ENCODE measurements at places on chromosomes 6 and 20.

- no peak for DNase-seq
Measured at GRCh38 chr20:43658723-43659419, 8.0 kb upstream of the MYBL2 start.

DNA sequence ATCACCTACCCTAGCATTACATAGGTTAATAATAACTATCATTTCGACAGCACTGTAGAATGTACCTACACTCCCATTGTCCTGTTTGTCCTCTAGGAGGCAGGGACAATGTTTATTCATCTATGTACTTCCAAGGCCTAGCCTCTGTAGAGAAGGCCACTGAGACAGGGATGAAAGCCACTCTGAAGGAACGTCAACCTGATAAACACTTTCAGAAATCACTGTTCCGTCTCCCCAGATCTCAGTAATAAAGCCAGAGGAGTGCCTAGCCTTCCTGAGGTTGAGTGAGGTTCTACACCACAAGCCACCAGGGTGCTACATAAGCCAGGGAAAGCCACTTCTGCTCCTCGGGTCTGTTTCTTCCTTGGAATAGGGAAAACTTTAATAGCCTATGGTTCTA, 44.8 kb downstream of the POPDC3 start:
- DNase-seq = no peak

DNA sequence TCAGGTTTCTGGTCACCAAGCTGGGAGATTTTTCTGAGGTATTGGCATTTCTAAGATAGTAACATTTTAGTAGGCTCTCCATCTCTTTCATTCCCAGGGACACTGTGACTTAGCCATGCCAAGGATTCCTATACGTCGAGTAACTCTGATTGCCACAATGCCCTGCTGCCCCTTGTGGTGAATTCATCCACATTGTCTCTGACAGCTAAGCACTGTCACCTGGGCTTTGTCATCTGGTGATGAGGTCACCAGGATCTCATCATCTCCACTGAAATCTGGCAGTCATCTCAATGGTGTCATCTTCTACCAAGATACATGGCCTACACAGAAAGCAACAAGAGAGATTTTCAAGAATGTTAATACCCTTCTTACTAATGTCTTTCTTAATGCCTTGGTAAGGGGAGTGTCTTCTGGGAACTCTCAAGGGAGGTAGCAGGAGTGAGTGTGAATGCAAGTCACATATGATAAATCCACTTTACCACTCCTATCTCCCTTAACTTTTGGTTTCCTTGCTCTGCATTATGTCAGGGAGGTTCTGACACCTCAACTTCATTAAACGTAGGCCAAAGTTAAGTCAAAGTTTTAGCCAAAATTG, 246.7 kb downstream of the CD109 start:
- no peak for DNase-seq

DNA sequence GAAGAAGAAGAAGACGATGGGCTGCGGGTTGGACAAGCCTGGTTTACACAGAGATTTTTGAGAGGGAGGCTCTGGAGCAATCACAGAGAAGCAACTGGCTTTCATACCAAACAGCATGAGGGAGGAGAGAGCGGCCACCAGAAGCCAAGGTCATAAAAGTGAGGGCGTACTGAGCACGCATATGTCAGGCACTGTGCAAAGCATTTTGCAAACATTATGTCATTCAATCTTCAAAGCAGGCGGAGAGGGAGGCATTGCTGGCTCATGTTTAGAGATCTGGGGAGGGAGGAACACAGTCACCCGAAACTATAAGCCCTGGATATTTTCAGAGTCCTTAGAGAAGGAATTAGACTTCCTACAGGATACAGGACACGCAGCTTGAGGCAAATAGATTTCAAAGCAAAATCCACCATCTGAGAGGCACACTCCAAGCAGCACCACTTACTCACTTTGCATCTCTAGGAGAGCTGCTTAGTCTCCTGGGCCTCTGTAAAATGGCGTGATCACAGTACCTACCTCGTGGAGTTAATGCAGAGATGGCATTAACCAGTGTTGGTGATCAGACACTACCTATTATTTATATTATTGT, 24.6 kb downstream of the RAMACL start:
- DNase-seq = no peak

DNA sequence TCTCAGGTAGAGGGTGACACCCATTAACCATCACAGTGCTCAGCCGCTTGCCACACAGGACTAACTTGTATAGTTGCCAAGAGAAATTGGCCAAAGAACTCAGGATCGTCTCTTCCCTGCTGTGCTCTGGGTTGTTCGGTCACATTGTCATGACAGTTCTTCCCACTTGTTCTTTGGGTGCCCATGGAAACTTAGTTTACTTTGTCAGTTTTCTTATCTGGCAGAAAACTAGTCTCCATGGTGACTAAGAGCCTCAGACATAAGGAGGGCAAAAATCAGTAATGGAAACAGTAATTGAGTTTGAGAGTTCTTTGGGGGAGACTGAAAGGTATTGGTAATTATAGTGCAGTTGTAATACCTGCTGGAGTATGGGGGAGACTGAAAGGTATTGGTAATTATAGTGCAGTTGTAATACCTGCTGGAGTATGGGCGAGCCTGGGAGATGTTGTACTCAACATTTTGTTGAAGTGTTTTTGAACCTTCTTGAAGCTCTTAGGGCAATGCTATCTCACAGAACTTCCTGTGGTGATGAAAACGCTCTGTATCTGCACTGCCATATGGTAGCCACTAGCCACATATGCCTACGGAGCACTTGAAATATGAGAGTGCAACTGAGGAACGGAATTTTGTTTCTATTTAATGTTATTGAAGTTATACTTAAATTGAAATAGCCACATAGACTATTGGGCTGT, 95.2 kb upstream of the HDGFL1 start:
- no peak for DNase-seq

DNA sequence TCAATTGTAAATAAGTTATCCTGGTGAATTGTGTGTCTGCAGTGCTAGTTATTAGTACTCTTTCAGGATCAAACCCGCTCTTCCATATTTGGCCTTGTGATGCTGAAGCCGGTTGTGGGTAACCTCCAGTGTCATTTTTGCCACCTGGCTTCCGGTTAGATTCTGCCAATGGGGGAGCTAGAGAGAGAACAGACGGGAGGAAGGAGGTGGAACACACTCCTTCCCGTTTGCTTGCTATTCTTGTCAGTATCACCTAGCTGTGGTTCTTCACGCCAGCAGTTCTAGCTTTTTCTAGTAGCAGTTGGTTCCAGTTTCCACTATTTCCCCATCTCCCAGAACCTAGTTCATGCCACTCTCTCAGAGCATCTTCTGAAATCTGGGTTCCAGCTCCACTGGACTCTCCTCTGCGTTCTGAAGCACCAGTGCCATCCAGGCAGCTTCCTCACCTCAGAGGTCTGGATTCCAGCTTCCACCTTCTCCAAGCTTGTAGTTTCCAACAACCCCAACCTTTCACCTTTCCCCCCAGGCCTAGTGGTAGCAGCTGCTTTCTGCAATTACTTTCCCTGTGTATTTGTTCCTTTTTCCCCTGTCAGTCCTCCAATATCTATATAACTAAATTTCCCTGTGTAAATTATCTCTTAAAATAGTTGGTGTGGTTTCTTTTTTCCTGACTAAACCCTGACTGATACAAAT, 46.9 kb upstream of the LOC128125822 start:
- DNase-seq = no peak

DNA sequence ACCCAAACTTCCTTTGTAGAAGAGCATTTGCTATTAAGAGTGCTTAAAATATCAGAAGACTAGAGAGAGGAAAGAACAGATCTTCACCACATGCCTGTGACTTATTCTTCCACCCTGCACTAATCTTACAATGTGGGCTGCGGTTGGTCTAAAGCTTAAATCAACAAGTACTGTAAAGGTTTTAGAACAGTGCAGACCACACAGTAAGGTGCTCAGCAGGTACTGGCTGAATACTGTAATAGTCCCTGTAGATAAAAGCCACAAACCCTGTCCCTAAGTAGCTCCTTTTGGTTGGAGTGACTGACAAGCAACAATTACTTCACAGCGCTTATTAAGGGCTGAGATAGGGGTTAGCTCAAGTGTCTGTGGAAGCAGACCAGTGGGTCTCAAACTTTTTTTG, 972 bp upstream of the PHF3 start:
- no peak for DNase-seq

DNA sequence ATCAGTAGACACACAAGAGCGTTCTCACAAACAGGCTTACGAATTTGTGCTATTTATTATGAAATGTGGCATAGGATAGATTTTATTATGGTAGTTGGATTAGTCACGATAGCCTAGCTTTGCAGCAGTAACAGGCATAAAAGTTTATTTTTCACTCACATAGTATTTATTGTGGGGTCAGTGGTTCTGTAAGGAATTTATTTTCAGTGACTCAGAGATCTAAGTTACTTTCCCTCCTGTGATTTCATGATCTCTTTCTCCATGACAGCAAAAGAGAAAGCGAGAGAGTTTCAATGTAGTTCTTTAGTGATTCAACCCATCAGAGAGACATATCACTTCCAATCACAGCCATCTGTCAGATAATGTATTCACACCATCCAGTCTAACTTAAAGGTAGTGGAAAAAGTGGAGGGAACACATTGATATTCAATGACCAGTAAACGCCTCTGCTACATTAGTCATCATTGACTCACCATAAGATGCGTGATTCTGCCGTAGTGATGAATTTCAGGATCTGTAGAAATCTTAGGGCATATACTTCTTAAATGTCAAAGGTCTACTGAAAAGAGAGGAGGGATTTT, 605.5 kb downstream of the HDGFL1 start:
- no peak for DNase-seq

DNA sequence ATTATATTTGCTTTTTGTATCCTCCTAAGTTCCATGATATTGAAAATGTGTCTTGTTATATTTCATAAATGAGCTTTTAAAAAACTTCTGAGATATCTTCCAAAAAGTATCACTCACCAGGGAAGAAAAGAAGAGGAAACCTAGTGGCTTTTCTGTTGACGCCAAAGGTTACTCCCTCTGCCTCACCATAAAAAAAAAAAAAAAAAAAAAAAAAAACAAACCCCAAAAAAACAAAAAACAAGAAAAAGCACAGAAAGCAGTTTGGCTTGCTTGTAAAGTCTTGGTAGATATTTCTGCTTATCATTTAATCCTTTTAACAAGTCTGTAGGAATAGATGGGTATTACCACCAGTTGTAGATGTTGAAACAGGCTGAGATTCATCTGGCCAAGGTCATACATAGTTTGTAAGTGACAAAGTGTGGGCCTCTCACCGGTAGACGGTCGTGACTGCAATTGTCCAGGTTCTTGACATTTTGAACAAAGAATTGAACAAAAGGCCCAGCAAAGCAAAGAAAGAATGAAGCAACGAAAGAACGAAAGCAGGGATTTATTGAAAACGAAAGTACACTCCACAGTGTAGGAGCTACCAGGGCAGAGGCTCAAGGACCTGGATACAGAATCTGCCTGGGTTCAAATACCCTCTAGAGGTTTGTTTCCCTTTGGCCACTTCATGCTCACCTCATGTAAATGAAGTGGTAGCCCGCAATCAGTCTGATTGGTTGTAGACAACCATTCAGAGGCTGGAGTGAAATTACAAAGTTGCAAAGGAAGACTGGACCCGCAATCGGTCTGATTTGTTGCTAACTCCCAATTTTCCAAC, 11.6 kb upstream of the ELOVL5 start:
- DNase-seq = no peak

DNA sequence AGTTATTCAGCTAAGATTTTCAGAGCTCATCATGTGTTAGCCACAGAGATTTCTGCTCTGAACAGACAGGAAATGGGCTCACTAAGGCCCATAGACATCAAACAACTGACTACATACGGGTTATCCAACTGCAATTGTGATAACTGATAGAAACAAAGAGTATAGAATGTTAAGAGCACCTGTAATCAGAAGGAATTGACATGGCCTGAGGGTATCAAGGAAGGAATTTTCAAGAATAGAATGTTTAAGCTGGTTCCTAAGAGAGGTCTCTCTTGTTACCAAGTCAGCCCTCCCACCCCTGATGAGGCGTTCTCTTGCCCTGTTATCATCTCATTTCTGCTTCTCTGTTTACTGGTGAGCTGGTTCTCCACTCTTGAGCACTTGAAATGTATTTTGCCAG, at the start of gene MEI4:
Gene MEI4 (plus strand): TSS at position 301 of the 400 bp plus-strand sequence. CDS start 37,633 bp downstream, outside the sequence.
- DNase-seq = no peak

DNA sequence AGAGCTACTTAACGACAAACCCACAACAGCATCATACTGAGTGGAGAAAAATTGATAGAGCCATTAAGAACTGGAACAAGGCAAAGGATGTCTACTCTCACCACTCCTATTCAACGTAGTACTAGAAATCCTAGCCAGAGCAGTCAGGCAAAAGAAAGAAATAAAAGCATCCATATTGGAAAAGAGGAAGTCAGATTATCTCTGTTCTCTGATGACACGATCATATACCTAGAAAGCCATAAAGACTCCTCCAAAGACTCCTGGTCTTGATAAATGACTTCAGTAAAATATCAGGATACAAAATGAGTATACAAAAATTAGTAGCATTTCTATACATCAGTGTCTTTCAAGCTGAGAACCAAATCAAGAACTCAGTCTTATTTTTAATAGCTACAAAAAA, 17.0 kb upstream of the FHL5 start:
- DNase-seq = no peak

- no peak for DNase-seq
Measured at GRCh38 chr6:15320693-15321092, 74.8 kb downstream of the JARID2 start.

DNA sequence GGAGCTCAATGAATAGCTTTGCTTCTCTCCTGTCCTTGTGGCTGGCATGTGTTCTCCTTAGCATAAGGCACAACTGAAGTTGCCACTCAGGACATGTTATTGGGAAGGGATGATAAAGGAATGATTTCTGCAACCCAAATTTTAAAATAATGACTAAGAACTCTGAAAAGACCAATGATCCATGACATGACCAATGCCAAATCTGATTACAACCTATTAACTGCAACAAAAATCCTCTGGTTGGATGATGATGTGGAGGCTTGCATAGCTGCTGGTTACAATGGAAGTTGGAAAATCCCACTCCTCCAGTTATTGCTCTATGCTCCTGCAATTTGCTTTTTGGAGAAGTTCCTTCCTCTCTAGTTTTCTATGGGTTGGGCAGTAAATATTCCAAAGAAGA, 63.4 kb upstream of the FBXL4 start:
- DNase-seq = no peak

DNA sequence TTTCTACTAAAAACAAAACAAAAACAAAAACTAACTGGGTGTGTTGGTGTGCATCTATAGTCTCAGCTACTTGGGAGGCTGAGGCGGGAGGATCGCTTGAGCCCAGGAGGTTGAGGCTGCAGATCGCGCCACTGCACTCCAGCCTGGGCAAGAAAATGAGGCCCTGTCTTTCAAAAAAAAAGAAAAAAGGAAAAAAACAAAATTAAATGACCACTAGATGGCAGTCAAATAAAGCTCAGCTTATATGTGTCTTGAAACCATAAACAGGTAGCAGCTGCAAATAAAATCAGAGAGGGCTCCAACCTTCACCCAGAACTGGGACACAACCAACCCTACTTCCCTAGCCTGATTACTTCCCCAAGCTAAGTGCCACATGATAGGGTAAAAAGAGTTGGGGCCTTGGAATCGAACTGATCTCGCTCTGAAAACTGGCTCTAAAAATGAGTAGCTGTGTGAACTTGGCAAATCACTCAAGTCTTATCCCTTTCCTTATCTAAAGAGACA, 67.1 kb upstream of the ADGRF4 start:
- DNase-seq = no peak

GRCh38 chr6:143598466-143599080, 79.2 kb upstream of the PHACTR2 start:
- no peak for DNase-seq

All from T-helper 17 cell (primary cell).